ENCODE measurements at places on chromosomes 7 and 10.

DNA sequence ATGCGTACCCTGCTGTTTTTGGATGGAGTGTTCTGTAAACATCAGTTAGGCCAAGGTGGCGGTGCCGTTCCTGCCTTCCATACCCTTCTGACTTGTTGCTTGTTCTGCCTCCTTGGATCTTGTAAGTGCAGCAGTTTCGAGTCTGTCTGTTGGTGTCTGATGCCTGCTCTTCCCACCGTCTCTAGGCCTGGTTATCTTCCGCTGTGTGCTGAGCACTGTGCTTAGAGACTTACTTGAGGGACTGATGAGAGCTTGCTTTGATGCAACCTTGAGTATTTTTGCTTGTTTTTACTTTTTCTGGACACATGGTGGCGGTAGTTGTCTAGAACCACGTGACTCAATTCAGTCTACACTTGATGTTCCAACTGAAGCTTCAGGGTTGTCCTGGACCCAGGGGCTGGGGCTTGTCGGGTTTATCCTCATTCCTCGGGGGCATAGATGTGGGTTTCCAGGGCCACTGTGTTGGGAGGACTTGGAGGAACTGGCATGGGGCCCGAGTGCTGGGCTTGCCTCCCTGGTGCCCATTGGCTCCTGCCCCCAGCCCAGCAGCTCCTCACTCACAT lies 14.4 kb upstream of the SPRN start:
- no peak for DNase-seq

- DNase-seq: no peak
Measured at GRCh38 chr7:93973134-93973533, 31.0 kb downstream of the BET1 start.

DNA sequence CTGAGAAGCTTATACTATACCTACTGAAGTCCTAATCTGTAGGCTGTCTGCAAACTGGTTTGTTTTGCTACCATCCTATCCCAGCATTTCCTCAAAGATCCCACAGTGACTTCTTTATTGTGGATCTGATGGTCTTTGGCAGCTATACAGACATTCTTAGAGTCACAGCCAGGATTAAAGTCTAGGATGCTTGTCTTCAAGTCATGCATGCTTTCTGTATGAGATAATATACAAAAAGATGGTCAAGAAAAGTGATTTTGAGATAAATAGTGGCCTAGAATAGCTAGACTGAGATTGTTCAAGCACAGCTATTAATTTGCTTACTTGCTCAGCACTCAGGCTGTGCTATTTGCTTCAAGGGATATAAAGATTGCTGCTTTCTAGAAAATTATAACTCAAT lies 454.4 kb downstream of the AUTS2 start:
- no peak for DNase-seq

DNA sequence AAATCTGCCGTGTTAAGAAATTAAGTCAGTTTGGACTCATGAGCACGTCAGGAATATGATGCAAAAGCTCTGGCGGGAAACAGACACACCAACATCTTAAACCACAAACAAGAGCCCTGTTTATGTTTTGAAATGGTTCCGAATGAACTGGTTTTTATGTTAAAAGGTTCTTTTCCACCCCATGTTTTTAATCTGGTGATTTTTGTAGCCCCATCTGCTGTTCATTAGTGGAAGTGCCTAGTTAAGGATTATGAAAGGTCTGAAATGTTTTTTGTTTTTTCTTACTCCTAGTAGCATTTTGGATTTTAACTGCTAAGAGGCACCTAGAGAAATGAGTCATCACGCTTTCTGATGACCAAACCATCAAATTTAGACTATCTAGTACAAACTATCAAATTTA lies 404.1 kb upstream of the MKI67 start:
- DNase-seq: no peak

GRCh38 chr10:73649876-73650536 lies 5.8 kb downstream of the SYNPO2L start:
- DNase-seq: no peak

DNA sequence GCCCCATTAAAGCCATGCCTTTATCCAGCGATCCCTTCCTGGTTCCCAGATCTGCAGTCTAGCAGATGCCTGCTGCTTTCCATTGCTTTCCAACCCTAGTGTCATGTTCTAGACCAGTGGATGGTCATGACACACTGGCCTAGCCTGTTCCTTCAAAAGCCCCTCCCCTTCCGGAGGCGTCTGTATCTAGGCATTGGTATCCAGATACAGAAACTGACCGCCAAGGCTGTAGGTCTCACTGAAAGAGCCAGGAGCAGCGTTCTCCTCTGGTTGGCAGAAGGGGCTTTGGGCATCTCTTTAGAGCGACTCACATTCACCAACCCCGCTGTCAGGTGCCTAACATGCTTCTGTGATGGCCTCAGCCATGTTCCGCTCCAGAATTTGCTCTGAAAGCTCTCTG lies 22.6 kb downstream of the JCAD start:
- DNase-seq: no peak

GRCh38 chr10:78029269-78030226 lies at the start of gene POLR3A:
POLR3A (minus strand) TSS chr10:78029515; CDS start chr10:78029407, 108 bp downstream.
- DNase-seq: peak; percentile 98
